ENCODE measurements at places on chromosomes 6 and 20.

- DNase-seq, result no peak
Measured at GRCh38 chr20:22546344-22546743, 38.0 kb downstream of the FOXA2 start.

DNA sequence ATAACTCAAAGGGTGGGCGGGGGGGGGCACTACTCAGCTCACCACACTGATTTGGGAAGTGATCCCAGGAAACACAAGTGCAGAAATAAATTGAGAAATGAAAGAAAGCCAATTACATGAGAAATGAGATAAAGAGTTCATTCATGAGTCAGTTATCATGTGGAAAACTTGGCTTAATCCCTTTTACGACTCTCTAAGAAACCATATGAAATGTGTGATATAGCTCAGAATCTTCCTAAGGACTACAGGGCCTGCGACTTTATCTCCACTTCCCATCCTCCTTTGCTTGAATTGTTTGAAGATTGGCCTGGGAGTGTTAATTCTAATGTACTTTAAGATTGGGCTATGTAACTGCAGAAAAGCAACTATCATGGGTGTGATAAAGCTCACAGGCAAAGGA is 3.6 kb upstream of the BTN2A2 start:
- no peak for DNase-seq

- DNase-seq, result no peak
Measured at GRCh38 chr6:32659856-32660595, 6.4 kb downstream of the HLA-DQB1 start.

DNA sequence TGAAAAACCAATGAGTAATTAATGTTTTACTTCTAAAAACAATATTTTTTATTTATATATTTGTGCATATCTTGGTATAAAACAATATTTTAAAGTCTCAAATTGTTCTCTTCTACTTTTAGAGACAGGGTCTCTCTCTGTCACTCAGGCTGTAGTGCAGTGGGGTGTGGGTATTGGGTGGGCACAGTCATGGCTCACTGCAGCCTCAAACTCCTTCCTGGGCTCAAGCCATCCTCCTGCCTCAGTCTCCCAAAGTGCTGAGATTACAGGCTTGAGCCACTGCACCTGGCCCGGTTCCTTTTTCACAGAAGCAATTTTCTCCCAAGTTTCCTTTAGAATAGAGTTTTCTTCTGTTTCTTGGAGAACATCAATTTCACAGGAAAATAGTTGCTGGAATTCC is 102.8 kb downstream of the TMEM242 start:
- no peak for DNase-seq

DNA sequence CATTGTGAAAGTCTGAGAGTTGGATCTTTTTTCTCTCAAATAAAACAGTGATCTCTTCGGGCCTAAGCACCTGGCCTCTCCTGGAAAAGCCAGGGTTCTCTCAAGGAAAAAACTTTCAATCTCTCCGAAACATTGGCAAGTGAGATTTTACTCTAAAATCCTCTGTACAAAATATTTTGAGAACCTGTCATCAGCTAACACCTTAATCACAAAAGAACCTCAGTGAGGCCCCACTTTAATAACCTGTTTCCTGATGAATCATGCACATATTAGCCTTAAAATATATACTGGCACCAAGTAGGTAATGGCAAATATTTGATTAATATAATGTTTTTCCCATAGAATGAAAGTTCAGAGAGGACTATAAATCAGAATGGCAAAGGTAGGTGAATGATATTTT is 177.9 kb downstream of the FRK start:
- DNase-seq, result no peak

DNA sequence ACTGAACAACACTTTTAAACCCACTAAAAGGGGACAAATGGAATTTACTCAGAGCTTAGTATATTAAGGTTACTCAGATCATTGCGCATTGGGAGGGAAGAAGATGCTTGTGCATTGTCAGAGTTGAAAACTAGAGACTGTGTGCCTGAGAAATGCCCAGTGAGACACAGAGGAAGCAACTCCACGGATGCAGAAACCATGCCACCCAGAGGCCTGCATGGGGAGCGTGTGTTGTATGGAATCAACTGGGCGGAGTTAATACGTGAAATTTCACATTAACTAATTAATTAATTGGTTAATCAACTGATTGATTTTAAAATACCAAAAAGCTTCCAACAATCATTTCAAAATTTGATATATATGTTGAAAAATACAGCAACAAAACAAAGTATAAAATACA is 391.6 kb downstream of the PLCB1 start:
- no peak for DNase-seq

DNA sequence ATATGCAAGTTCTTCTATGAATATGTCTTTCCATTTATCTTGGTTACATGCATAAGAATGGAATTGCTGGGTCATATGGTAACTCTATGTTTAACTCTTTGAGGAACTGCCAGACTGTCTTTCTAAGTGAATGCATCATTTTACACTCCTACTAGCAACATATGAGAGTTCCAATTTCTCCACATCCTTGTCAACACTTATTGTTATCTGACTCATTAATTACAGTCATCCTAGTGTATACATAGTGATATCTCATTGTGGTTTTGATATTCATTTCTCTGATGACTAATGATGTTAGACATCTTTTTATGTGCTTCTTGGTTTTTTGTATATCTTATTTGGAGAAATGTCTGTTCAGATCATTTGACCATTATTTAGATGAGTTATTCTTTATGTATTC is 96.7 kb upstream of the LAMP5 start:
- no peak for DNase-seq

- DNase-seq, result peak; percentile 64
Measured at GRCh38 chr6:30615958-30616810, 859 bp downstream of the PPP1R10 start.

DNA sequence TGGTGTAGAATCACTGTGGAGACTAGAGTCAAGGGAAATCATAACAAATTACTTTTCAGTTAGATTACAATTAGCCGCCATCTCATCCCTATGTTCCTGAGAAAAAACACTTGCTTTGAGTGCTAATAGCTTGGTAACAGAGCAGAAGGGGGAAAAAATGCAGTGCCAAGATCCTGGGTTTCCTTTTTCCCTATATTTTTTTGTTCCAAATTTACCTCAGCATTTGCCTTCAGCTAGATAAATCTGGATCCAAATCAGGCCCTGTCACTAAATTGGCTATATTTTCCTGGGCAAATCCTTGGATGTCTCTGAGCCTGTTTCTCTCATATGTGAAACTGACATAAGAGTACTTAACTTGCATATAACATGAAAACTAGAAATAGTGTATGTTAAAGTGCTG is 86.0 kb downstream of the TENT5A start:
- no peak for DNase-seq

GRCh38 chr20:58198901-58199355 is 29.5 kb downstream of the ANKRD60 start:
- DNase-seq, result no peak

DNA sequence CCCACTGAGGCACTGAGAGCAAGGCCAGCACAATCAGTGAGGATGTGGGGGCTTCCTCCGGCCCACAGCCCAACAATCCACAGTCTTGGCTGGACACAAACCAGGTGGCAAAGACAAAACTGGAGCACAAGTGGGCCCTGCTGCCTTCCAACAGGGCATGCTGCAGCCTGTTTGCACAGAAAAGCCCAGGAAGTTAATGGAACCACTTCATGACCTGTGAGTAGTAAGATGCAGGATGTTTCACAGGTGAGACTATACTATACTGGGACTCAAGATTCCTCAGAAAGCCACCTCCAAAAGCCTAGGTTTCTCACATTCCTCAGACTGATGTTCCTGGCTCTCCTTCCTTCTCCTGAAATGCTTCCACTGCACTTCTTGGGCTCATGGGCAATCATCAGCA is 235.5 kb downstream of the KIF16B start:
- DNase-seq, result no peak

DNA sequence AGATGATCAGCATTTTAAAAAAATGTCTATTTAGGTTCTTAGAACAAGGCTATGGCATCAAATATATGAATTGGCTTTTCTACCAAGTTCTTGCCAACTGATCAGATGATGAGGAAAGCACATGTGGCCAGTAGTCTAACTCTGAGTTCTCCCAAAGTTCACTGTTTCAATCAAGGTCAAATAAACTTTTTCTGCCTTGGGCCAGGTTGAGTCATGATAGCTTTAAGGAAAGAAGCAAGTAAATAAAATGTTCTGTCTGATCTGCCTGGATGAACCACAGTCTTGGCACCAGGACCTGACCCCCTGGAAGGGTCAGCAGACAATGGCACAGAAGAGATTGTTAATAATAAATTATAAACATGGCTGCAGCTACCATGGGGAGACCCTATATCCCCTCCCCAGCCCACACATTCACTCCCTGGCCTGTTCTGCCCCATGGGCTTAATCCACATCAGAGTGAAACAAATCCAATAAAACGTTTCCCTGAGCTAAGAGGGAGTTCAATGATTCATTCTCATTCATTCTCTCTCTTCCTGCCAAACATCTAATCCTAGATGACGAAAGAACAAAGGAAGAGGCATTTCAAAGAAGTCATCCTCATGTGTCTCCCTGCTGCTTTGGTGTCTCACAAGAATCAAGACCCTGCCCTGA is 661.6 kb downstream of the DHX35 start:
- no peak for DNase-seq

DNA sequence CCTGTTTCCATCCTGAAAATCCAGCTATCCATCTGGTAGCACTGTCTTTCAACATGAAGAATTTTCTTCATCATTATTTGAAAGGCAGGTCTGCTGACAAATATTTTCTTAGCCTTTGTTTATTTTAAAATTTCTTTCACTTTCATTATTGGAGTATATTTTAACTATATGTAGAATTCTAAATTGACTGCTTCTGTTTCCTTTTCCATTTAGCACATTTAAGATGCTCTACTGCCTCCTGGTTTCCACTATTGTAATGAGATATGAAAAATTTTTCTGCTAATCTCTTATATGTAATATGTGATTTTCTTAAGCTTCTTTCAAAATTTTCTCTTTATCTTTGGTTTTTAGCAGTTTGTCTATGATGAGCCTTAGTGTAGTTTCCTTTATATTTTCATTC is 97.3 kb downstream of the TBC1D32 start:
- DNase-seq, result no peak

DNA sequence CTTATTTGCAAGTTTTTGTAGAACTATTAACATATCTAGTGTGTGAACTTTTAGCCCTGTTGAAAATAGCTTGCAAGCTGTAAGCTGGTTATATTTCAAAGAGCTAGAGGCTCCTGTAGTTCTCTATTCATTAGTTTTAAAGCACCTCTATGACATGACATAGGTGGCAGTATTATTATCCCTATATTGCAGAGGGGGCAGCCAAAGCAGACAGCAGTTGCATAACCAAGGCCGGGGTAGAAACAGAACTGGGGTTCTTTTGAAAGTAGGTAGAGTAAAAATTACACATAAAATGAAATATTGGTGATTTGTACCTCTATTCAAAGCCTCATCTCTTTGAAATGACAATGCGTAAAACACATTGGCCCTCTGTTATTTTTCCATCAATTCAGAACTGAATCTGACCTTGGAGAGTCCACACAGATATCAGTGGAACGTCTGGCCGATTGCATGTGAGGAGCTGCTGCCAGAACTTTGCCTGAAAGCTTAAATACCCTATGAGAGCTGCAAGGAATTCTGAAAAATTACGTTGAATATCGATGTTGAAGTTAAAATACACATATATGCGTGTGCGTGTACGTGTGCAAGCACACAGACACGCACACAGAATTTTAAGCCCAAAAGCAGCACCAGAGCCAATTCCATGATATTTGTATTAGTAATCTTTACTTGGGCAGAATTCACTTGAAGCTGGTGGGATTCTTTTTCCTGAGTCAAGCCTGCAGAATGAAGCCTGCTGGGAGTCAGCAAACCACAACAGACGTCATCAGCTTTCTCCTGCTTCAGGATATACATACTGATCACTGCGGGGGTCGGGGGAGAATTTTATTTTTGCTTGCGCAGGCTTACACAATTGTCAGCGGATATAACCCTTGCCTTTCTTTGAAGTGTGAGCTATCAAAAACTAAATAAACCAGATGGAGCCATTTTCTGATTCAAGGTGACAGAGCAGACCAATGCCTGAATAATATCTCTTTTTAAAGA is 163.2 kb downstream of the PDE7B start:
- no peak for DNase-seq

DNA sequence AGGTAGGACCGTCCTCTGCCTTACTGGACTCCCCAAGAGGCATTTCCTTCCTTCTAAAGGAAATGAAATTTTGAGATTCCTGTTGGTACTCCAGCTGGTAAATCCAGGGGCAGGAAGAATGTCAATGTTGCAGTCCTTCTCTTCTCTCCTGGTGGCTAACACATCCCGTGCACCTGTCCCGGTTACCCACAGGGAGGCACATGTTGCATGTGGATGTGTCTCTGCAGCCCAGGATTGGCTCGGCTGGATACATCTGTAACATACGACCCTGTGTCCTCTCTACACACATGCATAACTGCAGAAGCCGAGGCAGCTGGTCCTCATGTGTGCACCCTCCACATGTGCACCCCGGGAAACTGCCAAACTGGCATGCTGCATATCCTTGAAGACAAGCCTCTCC is 1.3 kb upstream of the LRFN2 start:
- no peak for DNase-seq

- DNase-seq, result peak; percentile 40
Measured at GRCh38 chr6:95431637-95432228, 145.6 kb upstream of the MANEA start.

DNA sequence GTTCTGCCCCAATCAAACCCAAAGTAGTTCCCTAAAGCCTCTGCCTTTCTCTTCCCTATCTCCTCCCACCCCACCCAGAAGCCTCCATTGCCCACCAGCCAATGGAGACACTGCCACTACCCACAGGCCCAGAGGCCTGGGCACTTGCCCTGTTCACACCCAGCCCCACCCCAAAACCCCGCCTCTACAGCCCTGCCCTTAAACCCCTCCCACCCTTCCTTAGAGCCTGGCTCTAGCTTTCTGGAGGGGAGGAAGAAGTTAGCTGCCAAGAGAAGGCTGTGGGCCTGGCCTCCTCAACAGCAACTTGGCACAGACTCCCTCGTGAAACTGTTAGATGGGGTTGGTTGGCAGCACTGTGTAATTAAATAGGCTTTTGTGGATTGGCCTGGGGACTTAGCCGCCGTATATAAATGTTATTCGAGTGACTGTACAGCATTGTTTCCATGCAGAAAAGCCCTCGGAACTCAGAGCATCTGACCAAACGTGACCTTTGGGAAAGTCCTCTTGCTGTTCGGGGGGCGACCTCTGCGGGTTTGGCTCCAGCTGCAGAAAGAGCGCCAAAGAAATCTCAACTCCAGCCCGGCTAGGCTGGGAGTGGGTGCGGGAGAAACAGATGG is 31.4 kb downstream of the COL11A2 start:
- DNase-seq, result no peak

DNA sequence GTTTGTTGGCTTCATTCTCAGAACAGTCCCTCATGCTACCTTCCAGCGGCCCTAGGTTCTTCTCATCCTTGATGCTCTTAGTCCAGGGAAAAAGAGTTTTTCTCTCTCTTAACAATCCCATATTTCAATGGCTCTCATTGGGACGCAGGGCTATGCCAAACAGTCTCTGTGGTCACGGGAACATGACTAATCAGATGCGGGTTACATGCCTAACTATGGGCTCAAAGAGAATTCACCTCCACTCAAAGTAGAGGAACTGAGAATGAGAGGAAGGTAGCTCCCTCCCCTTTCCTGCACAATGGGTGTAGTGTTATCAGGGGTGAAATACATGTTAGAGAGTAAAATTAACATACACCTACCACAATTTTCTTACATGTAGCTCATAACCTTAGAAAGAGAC is 18.1 kb upstream of the ATRN start:
- DNase-seq, result no peak

- DNase-seq, result no peak
Measured at GRCh38 chr20:17491041-17491440, 40.1 kb downstream of the BFSP1 start.

GRCh38 chr6:139295901-139296300 is 4.1 kb upstream of the TXLNB start:
- no peak for DNase-seq
